ENCODE measurements at places on chromosomes 5 and 9.

- no peak for DNase-seq
Observed at GRCh38 chr5:113909782-113910181, 396.3 kb downstream of the YTHDC2 start.

- DNase-seq: no peak
Observed at GRCh38 chr9:137406085-137406760, 16.7 kb downstream of the EXD3 start.

GRCh38 chr5:23223846-23224245, 283.6 kb upstream of the PRDM9 start:
- DNase-seq: no peak

DNA sequence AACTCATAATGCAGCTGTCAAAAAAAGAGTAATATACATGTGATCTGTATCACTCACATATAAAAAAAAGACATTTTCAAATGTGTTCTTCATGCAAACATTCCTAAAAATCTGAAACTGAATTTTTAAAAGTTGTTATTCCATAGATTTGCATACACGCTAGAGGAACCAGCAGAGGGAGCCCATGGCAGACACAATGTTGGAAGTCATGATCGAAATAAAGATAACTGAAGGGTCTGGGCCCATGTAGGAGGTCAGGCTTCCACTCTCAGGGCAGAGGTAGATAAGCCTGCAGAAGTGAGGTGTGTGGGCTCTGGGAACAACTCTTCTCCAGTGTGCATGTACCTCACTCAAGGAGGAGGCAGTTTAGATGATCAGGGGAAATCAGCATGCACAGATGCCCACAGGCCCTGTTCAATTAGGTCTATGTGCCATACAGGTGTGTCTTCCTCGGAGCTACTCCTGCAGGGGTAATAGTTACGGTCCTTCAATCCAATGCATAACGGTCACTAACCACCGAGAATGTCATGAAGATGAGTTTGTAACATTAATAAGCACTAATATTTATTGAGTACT, 208.6 kb downstream of the EPB41L4A start:
- DNase-seq: no peak

- DNase-seq: no peak
Observed at GRCh38 chr5:37929791-37930190, 90.0 kb upstream of the GDNF start.

DNA sequence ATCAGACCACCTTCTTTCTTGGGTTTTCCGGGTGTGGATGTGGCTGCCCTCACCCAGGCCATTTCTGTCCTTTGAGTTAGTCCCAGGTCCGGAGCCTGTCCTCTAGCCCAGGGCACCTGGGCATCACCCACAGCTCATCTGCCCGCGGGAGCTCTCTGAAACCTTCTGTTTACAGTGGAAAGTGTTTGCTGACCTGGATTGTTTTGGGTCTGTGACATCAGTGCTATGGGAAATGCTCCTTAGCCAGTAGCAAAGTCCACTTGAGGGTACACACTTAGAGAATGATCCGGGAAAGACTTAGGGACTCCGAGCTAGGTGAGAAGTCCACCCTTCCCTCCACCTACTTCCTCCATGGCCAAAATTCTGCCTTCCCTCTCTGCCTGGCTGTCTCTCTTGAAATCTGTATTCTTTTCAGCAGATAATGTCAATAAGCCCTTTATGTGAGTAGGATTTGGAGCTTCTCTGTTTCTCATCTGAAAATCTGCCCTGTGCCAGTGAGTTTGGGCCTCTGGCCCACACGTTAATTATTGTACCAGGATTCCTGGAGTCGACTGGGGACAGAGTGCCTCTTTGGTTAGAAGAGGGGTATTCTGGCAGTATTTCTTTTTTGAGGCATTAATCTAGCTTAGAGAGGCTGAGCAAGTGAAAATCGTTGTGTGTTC, 19.9 kb downstream of the ABLIM3 start:
- no peak for DNase-seq

GRCh38 chr9:105330201-105330600, 85.8 kb downstream of the SLC44A1 start:
- no peak for DNase-seq

GRCh38 chr9:83754383-83754977, 46.7 kb upstream of the UBQLN1 start:
- no peak for DNase-seq

DNA sequence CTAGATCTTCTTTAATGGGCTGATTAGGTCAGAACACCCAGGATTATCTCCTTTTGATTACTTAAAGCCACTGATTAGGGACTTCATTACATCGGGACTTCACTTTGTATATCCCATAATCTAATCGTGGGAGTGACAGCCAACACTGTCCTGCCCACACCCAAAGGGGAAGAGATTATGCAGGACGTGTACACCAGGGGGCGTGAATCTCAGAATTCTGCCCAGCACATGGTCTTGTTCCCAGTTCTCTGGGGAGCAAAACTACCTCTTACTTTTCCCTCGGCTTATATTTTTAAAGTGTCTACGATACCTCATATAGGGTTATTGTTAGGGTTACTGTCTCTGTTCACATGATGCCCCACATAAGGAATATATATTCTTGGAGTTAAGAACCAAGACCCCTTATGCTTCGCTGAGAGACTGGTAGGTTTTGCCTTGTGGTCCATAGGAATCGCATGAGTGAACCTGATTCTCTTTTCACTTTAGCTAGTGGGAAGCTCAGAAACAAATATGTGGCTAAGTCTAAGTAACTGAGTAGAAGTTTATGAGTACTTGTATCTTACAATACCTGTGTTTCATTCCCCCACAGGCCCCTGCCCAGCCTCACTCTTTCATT, 192.7 kb downstream of the GNA14 start:
- DNase-seq: no peak

DNA sequence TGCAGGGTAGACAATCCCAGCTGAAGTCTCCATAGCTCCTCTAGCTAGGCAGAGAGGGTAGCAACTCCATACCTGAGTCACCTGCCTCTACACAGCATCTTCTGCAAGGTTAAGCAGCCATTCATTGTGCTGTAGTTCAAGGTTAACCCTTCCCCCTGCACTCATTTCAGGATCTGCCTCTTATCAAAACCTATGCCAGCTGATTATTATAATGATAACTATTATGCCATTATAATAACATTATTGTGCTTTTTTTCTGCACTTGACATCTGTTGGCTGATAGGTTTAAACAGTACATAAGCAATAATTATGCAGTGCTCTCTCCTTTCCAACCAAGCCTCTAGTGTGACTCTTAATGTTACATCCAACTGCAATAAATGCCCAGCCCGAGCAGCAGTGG, 17.3 kb downstream of the SIL1 start:
- no peak for DNase-seq

- DNase-seq: no peak
Observed at GRCh38 chr5:1103093-1103492, 8.8 kb downstream of the SLC12A7 start.

DNA sequence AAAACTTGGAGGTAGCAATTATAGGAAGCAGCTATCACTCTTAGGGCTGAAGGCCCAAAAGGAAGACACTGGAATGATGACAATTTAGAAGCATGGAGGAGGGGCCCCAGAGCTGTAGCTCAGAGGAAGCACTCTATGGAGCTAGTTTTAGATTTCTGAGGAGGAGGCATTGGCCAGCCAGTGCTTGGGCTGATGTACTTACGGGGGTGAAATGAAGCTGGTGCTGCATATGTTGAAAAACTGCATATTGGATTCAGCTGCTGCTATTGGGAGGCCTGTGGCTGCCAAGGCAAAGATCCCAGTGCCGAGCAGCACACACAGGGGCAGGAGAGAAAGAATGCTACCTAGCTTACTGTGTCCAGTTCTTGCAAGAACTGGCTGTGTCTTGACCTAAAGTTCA, 53.9 kb upstream of the HMHB1 start:
- no peak for DNase-seq

GRCh38 chr9:87890837-87891236, 8.2 kb downstream of the SPATA31E1 start:
- no peak for DNase-seq

GRCh38 chr5:36305571-36306326, 4.0 kb upstream of the RANBP3L start:
- peak; percentile 13 for DNase-seq

DNA sequence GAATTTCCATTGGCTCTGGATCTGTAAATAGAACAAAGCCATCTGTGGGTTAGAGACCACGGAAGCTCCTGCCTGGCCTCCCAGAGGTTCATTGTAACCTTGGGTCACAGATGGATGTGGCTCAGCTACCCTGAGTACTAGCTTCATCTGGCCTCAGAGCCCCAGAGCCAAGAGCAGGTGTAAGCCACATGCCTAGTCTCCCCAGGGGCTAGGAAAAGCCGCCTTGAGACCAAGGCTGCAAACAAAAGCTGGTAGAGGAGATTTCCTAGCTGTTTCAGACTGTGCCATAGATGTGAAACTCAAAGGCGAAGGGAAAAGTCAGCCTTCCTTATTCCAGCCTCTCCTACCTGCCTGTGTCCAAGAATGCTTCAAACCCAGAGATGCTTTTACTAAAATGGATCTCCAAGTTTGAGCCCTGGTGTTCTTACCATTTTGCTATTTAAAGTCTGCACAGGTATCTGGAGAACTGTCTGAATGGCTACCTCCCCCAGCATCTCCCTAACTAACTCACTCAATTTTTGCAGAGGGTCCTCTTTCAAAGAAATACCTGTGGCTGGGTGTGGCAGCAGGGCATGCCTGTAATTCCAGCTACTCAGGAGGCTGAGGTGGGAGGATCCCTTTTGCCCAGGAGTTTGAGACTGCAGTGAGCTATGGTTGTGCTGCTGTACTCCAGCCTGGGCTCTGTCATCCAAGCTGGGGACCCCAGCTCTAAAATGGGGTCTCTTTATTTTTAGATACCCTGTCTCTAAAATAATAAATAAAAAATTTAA, 42.3 kb upstream of the MAP1B start:
- no peak for DNase-seq

- no peak for DNase-seq
Observed at GRCh38 chr5:131505237-131505908, 129.7 kb downstream of the RAPGEF6 start.

DNA sequence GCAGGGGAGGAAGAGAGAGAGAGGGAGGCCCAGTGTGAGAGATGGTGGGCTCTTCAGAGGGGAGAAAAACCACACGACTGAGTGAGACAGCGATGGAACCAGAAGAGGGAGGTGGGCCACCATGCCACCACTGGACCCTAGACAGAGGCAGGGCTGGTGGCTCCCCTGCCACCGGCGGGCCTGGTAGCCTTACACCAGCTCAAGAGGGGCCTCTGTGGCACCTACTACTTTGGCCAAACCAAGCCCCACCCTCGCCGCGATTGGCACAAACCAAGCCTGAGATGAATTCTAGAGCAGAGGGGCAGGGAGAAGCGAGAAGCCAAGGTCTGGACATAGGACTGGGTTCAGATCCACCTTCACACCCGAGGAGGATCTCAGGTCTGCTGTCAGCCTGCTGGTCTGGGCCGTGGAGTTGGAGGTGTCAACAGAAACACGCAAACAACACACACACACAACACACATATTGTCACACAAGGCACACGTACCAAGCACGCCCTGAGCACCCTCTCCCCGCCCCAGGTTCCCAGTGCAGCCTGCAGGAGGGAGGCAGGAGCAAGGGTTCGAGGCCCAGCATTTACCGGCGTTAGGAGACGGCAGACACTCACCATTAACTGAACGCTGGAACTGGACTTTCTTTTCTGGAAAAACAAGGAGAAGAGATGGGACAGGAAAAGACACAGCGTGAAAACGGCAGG, 49.4 kb downstream of the SLC6A7 start:
- no peak for DNase-seq

- no peak for DNase-seq
Observed at GRCh38 chr9:107942291-107942690, 452.7 kb upstream of the KLF4 start.

DNA sequence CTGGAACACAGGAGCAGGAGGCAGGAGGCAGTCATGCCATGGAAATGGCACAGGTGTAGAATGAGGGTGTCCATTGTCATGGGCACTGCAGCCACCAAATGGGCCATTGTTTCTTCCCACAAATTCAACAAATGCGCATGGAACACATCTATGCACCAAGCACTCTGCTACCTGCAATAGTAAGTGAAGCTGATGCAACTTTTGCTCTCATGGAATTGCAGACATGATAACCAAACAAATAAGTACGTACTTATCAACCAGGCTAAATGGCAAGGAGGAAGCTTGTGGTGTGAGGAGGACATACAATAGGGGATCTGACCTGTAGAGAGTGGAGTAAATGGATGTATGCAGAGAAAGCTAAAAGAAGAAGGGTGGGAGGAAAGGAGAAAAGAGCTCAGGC, 116.8 kb downstream of the TRIM36 start:
- DNase-seq: no peak

All from CD4-positive, alpha-beta T cell (primary cell).